HCEC 1CT (cell line): ENCODE measurements at places on chromosomes 11 and 22.

- no peak for DNase-seq
These were observed 5.1 kb upstream of the SEZ6L start for GRCh38 chr22:26164174-26164573.

DNA sequence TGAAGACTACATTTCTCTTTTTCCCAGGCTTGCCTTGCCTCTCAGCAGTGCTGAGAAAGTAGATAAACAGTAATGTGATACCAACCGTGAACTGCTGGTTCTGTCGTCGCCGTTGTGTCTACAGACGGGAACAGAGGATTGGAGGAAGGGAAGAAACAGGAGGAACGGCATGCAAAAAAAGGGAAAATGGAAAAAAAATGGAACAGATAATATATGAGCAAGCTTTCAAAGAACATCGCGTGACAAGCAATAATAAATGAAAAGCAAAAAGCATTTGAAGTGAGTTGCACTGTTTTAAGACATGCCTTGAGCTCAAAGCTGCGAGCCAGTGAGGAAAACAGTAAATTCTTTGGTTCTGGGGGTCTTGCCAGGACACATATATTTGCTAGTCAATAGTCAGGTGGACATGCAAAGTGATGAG lies 305.9 kb downstream of the CADM1 start:
- DNase-seq = no peak

DNA sequence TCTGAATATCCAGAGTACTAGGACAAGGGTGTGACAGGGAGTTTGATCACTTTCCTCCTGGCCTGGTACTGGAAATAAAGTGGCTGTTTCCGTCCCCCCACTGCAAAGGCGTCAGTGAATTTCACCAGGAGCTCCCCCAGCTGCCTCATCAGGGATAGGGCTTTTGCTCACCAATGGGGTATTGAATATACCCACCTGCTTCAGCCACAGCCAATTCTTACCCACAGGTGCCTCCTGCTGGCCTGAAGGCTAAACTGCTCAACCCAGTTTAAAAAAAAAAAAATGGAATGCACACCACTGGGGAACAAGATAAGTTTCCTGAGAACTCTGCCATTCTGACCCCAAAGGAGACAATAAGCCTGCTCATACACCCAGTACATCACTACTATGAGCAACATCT lies 65.3 kb upstream of the MS4A8 start:
- no peak for DNase-seq

- DNase-seq = no peak
These were observed 41.7 kb downstream of the KIAA1671 start for GRCh38 chr22:24994070-24994763.

GRCh38 chr11:126751242-126751641 lies 249.3 kb downstream of the KIRREL3 start:
- DNase-seq = peak; percentile 6

- DNase-seq = no peak
These were observed 229.6 kb downstream of the SWAP70 start for GRCh38 chr11:9893474-9893873.

- DNase-seq = no peak
These were observed 4.6 kb downstream of the OR4C45 start for GRCh38 chr11:50037251-50037650.

GRCh38 chr22:45510376-45511232 lies 7.9 kb downstream of the FBLN1 start:
- DNase-seq = peak; percentile 21

GRCh38 chr11:71373791-71374454 lies 74.3 kb downstream of the DHCR7 start:
- DNase-seq = no peak

- DNase-seq = peak; percentile 9
These were observed 26.9 kb upstream of the TP53I11 start for GRCh38 chr11:44977493-44977984.

DNA sequence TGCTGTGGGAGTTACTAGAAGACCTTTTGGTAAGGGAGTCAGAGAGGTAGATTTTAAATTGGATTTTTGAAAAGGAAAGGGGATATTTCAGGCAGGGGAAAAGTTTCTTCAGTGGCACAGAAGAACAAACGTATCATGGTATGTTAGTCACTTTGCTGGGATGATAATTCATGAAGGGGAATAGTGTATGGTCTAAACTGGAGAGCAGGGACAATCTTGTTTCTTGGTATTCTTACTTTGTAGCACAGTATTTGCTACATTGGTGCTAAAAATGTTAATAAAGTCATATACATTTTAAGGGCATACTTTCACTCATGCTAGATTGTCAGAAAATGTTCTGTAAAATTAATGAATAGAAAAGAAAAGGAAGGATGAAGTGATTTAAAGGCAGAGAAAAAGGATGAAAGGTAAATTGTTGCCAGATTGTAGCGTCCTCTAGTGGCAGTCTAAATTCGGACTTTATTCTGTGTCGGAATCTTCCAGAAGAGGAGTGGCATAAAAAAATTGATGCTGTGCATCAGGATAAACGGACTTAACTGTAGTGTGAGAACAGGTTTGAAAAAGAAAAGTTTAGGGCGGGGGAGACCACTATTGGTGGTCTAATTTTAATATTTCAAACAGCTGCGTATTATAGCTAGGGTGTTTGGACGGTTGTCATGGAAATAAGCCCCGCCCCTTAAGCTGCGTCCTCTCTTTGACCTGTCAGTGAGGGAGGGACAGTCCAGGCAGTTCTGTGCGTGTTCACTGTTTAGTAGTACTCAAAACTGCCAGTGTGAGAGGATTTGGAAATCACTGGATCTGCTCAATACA lies at the start of gene BCO2:
BCO2 (plus strand) TSS at position 724 of the 810 bp plus-strand sequence. CDS start 90 bp downstream, outside the sequence.
- DNase-seq = peak; percentile 48

GRCh38 chr11:45045683-45046471 lies 95.2 kb upstream of the TP53I11 start:
- DNase-seq = peak; percentile 80

GRCh38 chr11:75565916-75566762 lies 4.1 kb downstream of the SERPINH1 start:
- no peak for DNase-seq

DNA sequence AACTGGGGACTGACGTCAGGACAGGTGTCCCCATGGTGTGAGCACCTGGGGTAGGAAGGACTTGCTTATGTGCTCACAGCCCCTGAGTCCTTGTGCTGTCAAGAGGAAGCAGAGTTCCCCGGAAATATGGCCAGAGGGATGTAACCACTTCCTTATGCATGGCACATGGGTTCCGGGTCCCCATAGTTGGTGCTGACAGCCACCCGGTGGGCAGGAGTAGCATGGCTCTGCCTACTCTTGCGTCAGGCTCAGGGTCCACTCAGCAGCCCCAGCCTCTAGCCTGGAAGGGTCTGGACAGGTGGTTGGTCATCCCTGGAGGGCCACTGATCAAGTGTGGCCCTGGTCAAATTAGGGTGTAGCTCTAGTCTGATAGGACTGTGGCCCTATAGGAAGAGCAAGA lies 42.8 kb upstream of the CCND1 start:
- peak; percentile 6 for DNase-seq

GRCh38 chr11:2519862-2520735 lies 75.3 kb downstream of the KCNQ1 start:
- DNase-seq = no peak

DNA sequence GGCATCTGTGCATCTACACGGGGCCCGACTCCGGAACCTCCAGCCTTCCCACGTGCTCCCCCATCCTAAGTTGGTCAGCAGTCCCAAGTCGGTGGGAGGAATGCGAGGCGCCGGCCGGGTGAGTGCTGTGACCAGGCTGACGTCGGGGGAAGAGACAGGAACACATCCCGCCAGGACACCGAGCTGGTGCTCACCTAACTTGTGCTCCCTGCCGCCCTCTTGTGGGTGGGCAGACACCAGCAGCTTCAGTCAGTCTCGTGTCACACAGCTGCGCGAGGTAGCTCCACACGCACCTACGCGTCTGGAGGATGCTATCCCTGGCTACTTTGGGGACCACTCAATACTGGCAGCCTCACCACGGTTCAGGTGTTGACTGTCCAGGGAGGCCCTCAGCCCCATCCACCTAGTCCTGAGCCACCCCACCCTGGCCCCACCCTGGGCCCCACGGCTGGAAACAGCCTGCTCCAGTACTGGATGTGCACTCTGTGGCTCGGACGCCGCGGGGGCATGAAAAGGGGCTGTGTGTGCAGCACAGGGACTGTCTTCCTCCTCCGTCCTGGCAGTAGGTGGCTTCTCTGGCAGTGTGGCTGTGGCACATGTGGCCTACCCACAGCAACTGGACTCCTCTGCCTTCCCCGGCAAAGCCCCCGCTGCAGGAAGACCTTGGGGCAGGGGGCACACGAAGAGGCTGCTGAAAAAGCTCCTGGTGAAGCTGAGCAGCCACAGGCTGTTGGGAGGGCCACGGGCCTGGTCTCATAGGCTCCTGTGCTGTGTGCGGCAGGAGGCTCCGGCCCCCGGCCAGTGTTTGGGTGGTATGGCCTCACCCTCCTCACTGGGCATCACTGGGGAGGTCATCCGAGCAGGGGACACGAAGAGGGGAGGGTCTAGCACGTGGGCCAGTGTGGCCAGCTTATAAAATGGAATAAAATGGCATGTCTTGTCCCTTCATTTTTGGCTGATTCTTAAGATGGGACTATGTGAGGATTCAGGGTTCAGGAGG lies 11.2 kb upstream of the BID start:
- DNase-seq = no peak

- DNase-seq = no peak
These were observed 30.6 kb downstream of the PRDM11 start for GRCh38 chr11:45176996-45177395.

DNA sequence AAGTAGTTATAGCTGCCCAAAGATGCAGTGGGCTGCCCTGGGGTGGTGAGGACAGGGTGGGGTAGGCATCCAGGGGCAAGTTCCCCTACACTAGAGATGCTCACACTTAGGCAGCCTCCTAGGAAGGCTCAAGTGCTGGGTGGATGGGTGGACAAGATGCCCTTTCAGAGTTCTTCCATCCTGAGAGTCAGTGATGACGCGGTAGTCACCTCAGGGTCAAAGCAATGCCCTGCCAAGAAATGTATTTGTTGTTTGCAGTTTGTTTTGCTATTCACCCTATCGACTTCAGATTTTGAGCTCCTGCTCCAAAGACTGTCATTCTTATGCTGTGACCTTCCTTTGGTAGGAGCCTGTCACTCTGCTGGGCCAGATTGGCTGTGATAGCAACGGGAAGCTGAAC lies 18.9 kb downstream of the POLA2 start:
- DNase-seq = no peak

GRCh38 chr11:75245356-75246005 lies 4.9 kb downstream of the TPBGL start:
- DNase-seq = no peak

GRCh38 chr11:33463059-33463458 lies 205.9 kb downstream of the HIPK3 start:
- DNase-seq = peak; percentile 48

- DNase-seq = no peak
These were observed 309.5 kb downstream of the CTTN start for GRCh38 chr11:70707821-70708220.

DNA sequence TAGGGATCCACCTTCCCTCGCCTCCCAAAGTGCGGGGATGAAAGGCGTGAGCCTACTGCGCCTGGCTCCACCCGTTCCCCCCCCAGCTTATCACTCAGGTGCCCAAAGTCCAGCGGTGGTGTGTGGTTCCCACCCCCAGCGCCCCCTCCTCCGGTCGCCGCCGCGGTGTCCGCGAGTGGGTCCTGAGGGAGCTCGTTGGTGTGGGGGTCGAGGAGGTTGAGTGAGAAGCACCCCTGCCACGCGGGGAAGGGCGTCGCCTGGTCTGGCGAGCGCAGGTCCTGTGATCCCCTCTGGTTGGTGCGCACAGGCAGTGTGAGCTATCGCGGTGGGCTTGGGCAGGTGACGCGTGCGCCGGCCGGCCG lies 3900.6 kb upstream of the OR11H1 start:
- no peak for DNase-seq

DNA sequence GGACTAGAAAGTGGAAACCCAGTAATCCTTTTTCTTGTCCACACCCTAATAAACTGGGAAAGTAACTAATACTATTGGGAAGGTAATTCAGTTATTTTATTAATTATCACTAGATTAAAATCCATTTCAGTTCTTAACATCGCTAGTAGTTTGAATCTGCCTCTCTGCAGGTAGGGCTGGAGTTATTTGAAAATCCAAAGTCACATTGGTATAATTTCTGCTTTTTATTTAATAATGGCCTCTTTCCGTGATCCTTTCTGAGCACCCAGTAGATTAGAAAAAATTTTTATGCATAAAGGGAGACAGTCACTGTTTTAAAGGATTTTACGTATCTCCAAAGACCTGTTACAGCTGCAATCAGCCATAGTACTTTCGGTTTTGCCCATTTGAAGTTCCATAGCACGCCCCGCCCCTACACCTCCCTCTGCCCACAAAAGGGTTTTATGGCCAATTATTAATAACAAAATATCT lies 605 bp upstream of the COPB1 start:
- peak; percentile 59 for DNase-seq

DNA sequence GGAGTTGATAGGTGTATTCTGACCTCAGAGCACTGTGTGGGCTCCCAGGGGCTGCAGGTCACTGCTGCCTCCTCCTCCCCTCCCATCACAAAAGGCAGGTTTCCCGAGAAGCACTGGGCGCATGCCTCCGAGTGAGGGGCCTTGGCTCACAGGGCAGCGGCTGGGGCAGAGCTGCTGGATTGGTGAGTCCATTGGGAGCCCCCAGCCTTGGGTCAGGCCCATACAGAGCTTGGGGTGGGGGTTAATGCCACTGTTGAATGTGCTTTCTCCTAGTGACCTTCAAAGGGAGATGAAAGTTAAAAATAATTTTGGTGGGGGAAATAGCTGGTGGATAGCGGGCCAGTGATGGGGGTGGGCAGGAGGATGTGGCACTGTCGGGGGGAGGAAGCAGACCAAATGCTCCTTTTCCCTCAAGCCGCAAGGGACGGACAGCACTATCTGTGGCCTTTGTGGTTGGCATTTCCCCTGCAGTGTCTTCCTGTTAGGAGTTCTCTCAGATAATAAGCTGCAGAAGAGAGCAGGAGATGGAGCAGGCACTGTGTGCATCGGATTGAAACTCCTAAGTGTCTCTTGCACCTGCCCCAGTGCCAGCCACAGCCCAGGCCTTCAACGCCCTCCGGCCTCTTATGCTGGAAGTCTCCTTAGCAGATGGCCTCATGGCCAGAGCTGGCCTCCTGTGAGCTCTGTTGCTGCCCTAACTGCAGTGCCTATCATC lies 3.2 kb downstream of the TUBA8 start:
- DNase-seq = no peak

GRCh38 chr11:43542750-43543712 lies 137.5 kb upstream of the HSD17B12 start:
- DNase-seq = no peak

GRCh38 chr11:65183201-65183891 lies 1.6 kb downstream of the CAPN1 start:
- DNase-seq = no peak

DNA sequence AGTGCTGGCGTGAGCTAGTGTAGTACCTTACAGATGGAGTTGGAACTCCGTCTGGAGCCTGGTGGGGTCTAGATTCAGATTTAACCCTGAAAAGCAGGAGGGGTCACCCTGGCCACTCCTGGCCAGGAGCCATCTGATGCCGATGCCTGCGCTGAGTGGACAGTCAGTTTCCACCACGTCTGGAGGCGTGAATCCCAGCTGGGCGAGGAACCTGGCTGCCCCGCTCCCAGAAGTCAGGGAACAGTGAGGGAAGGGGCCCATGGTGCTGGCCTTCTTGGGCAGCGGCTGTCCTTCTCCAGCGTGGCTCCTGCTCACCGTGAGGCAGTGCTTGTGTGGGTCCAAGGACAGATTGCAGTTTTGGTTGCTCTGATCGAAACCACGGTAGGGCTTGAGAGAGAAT lies 76.3 kb downstream of the PARVB start:
- no peak for DNase-seq

GRCh38 chr22:47220752-47221151 lies 458.3 kb downstream of the TBC1D22A start:
- DNase-seq = no peak

GRCh38 chr22:48708558-48709245 lies 1119.0 kb downstream of the BRD1 start:
- no peak for DNase-seq

- DNase-seq = no peak
These were observed 6.1 kb downstream of the CDC42EP1 start for GRCh38 chr22:37566329-37566837.
